ENCODE measurements at places on chromosomes 4 and X.
A peak's percentile ranks its signal among the peaks of the same experiment; 100 is the strongest.

DNA sequence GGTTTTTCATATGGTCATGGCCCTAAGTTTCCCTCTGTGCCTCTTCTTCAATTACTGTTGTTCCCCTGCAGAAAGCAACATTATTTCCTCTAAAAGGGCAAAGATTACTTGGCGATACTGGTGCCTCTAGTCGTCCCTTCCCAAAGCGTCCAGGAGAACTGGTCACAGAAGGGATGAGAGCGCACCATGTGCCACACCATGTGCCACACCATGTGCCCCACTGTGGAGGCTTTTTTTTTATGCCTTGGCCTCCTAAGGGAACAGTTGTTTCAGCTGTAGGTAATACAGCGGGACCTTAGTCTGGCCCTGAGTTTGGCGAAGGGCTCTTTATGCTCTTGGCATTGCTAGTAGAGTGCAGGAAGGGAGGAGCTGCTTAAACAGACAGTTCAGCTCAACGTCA is 11.5 kb upstream of the FGG start:
- DNase-seq, result no peak

GRCh38 chr4:17763931-17764330 is 17.5 kb downstream of the FAM184B start:
- no peak for DNase-seq

- no peak for DNase-seq
Observed at GRCh38 chr4:167380964-167381363, 146.7 kb upstream of the SPOCK3 start.

DNA sequence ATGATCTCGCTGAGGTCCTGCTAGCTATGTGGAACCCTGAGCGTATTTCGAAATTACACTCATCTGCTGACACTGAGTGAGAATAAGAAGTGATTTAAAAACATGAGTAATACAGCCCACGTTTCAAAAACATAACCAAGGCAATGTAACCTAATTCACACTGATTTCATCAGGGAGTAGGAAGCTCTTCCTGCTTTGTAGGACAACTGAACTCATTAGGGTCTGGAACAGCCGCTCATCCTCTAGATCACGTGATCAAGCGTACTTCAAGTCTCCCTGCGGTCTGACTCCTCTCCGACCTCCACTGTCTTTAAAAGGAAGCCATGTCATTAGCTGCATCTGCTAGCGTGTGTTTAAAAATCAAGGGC is 138.0 kb downstream of the NSUN7 start:
- no peak for DNase-seq

DNA sequence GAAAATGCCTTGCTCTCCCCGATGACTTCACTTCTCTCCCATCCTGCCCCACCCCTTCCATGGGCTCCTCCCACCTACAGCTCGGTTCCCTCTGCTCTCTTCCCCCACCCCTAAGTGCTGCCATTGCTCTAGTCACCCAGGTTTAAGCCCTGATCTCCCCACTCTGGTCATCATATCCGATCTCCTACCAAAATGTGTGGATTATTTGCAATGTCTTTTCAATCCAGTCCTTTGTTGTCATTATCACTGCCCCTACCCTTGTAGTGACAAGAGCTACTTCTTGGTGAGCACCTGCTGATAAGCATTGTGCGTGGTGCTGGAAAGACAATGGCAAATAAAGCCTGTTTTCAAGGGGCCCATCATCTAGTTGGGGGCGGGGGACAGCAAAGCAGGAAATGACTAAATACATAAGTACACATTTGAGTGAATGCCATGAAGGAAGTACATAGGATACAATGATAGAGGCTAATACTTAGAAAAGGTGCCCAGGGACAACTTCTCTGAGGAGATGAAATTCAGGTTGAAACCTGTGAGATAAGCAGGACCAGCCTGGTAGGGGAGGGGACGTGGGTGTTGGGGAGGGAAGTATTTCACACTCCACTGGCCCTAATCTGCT is 63.8 kb downstream of the DLG3 start:
- DNase-seq, result peak; percentile 19

- no peak for DNase-seq
Observed at GRCh38 chrX:41708486-41708885, 15.5 kb upstream of the GPR82 start.

- no peak for DNase-seq
Observed at GRCh38 chr4:151709071-151709470, 51.7 kb downstream of the GATB start.

DNA sequence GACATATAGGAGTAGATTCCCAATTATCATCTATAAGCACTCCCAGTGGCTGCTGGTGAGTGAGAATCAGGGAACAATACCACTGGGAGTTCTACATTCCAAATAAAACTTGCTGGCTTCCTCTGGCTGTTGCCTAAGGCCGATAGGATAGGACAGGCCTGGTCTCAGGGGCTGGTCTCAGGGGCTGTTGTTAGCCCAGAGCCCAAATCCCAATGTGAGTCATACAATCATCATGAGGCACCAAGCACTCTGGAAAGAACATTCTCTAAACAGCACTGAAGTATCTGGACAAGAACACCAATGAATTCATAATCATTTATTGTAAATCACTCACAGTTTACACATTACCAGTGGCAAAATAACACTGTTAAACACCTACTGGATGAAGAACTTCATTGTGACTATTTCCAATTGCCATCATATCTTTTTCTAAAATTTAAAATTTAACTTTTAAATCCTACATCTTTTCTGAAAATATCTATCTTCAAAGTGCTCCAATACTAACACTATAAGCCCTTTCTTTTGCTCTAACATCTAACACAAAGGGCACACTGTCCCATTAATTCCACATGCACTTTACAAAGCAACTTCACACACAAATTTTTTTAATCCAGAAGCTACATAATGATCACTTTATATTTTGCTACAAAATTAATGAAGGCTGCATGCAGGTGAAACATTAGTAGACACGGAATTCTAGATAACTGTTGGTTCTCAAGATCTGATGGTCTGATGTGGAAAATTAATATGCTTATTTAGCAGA is 67.6 kb upstream of the TMEM150C start:
- no peak for DNase-seq

- DNase-seq, result no peak
Observed at GRCh38 chrX:124862301-124862700, 457.4 kb upstream of the TEX13C start.
